ENCODE measurements at places on chromosomes 7 and 10.

DNA sequence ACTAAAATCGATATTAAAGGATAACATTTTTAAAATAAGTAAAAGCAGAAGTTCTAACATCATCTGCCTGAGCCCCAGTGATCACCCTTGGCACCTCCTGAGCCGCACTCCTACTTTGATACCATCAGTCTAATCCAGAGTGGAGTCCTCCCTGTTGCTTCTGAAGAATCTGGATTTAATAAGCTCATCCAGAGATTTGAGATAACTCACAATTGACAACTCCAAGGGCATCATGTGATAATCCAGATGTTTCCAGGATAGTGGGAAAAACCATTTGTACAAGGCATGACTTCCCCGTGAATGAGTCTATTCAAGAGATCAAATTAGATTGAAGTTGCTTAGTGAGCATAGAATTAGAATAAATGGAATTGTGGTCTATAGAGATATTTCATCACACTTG lies 475.8 kb upstream of the C7orf33 start:
- H3K36me3 ChIP-seq: no peaks in the 10 kb centered on the region
- DNase-seq: no peak
- no peaks in the 10 kb centered on the region for H3K27me3 ChIP-seq
- H3K27ac ChIP-seq: no peak overlapping the region
- no peak overlapping the region for H3K4me3 ChIP-seq

DNA sequence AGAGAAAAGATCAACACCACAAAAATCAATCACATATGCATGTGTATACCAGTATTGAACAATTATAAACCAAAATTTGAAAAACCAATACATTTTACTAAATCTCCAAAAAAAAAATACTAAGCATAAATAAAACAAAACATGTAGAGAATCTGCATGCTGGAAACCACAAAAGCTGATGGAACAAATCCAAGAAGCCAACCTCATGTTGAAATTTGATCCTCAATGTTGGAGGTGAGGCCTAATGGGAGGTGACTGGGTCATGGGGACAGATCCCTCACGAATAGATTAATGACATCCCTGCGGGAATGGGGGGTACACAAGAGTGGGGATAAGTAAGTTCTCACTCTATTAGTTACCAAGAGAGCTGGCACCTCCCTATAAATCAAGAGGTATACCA lies 82.5 kb downstream of the OAT start:
- no peak overlapping the region for H3K4me3 ChIP-seq
- DNase-seq: no peak
- H3K4me1 ChIP-seq: no peaks in the 10 kb centered on the region
- H3K36me3 ChIP-seq: no peaks in the 10 kb centered on the region
- no peak overlapping the region for H3K27ac ChIP-seq

- H3K4me3 ChIP-seq: no peak overlapping the region
- no peaks in the 10 kb centered on the region for H3K36me3 ChIP-seq
- H3K4me1 ChIP-seq: no peaks in the 10 kb centered on the region
- DNase-seq: no peak
- H3K27me3 ChIP-seq: no peaks in the 10 kb centered on the region
These were observed 53.6 kb upstream of the PRR15 start for GRCh38 chr7:29510028-29510427.

- H3K4me1 ChIP-seq: no peaks in the 10 kb centered on the region
- DNase-seq: no peak
- H3K4me3 ChIP-seq: no peak overlapping the region
- H3K36me3 ChIP-seq: no peaks in the 10 kb centered on the region
- H3K27ac ChIP-seq: no peak overlapping the region
These were observed 47.5 kb downstream of the BMPER start for GRCh38 chr7:33952824-33953223.

GRCh38 chr10:27145937-27146336 lies 8.2 kb downstream of the YME1L1 start:
- H3K27me3 ChIP-seq: no peaks in the 10 kb centered on the region
- H3K36me3 ChIP-seq: no peaks in the 10 kb centered on the region
- no peak for DNase-seq
- peaks cover 3% of the 10 kb centered on the region for H3K4me1 ChIP-seq
- H3K27ac ChIP-seq: no peak overlapping the region
- H3K4me3 ChIP-seq: no peak overlapping the region
